ENCODE measurements at places on chromosomes 2 and 18. TPM values are rescaled to one million over a fixed set of nuclear protein-coding genes. Genes with fewer than 3 reads are reported as not detected.

- DNase-seq, result no peak
Observed at GRCh38 chr2:9113916-9114315, 92.7 kb upstream of the ASAP2 start.

GRCh38 chr2:180715044-180715443 lies 265.4 kb upstream of the UBE2E3 start:
- no peak for DNase-seq

The PNKD gene
- 55.6 TPM for polyA plus RNA-seq

- DNase-seq, result no peak
Observed at GRCh38 chr18:3625742-3626091, 175.7 kb downstream of the TGIF1 start.

DNA sequence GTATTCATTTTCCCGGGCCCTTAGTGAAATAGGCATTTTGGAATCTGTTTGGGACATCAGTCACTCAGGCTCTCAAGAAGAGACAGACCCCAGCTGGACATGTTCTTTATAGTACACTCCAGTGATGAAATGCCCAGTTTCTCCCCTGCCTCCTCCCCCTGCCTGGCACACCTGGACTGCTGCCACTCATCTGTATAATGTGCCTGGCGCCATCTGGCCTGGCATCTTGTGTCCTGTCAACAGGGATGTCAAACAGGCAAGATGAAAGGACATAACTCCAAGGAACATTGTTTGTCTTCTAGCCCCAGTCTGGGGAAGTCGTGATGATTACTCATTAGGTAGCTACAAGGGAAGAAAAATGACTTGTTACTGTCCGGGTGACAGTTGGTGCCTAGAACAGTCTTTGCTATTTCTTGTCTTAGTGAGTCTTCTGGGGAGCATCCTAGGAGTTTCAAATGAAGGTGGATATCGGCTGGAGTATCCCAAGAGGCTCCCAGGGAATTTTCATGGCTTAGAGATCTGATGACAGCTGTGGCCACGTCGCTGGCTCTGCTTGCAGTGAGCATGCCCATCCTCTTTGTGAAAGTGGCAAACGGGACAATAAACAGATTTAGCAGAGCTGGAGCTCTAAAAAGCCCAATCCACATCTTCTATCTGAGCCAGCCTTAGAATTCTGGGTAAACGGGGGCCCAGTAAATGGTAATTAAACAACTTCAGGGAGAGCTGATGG lies 153.6 kb downstream of the ALK start:
- DNase-seq, result no peak

- no peak for DNase-seq
Observed at GRCh38 chr18:35610089-35610488, 28.5 kb downstream of the GALNT1 start.

DNA sequence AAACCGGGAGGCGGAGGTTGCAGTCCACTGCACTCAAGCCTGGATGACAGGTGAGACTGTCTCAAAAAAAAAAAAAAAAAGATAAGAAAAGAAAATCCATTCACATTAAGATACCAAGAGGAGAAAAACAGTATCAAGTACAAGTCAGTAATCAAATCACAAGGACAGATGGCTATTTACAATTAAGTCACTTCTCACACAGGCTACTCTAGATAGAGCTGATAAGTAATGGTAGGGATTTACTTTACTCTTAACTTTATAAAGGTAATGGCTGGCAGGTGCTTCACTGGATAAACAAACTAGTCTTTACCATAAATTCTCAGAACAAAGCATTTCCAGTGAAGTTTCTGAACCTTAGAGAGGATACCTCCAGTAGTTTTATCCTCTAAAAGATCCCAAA lies 11.5 kb downstream of the SF3B1 start:
- no peak for DNase-seq

GRCh38 chr18:61901323-61901986 lies 8.6 kb upstream of the RNF152 start:
- DNase-seq, result no peak

GRCh38 chr2:118706371-118706770 lies 141.1 kb downstream of the EN1 start:
- no peak for DNase-seq

- DNase-seq, result no peak
Observed at GRCh38 chr18:40849886-40850285, 1105.1 kb upstream of the PIK3C3 start.

DNA sequence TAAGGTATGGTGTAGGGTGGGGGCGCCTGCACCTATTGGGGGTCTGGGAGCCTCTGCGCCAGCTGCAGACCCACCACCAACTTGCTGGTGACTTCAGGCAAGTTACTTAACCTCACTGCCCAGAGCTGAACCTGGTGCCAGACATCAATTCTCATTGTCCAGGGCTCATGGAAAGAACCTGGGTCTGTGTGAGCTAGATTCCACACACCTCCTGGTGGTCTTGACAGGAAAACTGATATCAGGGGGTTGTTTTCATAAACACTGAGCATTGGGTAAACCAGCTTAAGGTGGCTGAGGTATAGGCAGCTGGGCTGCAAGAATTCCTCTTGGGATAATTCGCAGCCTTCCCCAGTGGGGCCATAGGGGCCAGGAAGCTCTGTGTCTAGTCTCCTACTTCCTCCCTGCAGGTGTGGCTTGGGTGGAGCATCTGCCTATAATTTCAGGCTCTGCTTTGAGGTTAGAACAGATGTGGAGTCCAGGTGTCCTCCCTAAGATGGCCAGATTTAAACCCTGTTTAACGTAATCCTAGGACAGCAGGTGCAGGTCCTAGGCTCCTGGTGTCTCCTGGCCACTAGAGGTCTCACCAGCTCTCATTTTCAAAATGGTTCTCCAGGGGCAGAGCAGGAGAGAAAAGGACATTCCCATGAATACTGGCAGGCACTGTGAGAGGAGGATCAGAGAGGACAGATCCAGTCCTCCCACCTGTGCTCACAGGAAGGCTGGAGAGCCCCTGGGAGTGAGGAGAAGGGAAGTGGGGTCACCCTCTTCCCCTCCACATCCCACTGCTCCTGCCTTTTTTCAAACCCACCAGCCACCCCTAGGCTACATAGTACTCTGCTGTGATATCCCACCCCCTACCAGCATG lies 100.4 kb upstream of the SMAD2 start:
- no peak for DNase-seq

The MAPK4 gene
- polyA plus RNA-seq, result 0.68 TPM

The GKN1 gene
- 0.23 TPM for polyA plus RNA-seq

- no peak for DNase-seq
Observed at GRCh38 chr2:65374575-65374974, 57.8 kb downstream of the SPRED2 start.

GRCh38 chr2:15744820-15745219 lies 153.2 kb downstream of the DDX1 start:
- no peak for DNase-seq

The MARCHF4 gene
- polyA plus RNA-seq, result not detected

DNA sequence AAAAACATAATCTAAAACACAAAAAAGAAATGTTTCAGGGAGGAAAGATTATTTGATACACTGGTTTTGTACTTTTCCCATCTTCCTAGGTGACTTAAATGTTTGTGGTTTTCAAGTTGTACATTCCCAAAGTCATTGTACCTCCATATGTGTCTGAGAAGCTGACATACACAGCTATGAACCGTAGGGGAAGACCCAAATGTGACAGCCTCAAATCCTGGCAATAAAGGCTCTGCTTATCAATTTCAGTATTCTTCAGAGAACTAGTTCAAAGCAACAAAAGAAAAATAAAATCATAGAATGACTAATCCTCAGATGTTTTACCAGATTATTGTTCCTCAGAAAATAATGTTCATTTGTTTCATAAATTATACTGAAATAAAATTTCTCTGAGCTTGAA lies 2.5 kb downstream of the DYNC2LI1 start:
- DNase-seq, result no peak

The TBR1 gene
- 0.01 TPM for polyA plus RNA-seq

DNA sequence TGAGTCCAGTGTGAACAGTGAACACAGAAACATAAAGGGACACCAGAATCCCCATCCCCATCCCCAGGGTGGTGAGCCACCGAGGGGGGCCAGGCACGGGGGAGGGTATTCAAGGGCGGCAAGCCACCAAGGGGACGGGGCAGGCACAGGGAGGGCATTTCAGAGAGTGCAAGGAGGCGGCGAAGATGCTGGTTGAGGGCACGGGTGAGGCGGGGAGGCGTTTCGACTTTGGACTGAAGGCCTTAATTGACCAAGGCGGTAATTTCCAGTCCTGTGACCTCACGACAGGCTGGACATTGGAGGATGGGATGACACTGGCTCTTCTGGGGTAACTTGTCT lies 70.4 kb downstream of the ODC1 start:
- DNase-seq, result no peak

The KHK gene
- polyA plus RNA-seq, result 1.8 TPM

- DNase-seq, result no peak
Observed at GRCh38 chr2:144971786-144972335, 451.9 kb upstream of the ZEB2 start.

The ITPRID2 gene
- 36.8 TPM for polyA plus RNA-seq

The FBXO36 gene
- polyA plus RNA-seq, result 0.44 TPM

- no peak for DNase-seq
Observed at GRCh38 chr2:147460155-147460554, 384.7 kb upstream of the ACVR2A start.

- DNase-seq, result no peak
Observed at GRCh38 chr2:200092235-200092634, 136.9 kb downstream of the MAIP1 start.

The CD302 gene
- polyA plus RNA-seq, result 3.1 TPM

The CCDC121 gene
- 1.6 TPM for polyA plus RNA-seq

The ESPNL gene
- 0.14 TPM for polyA plus RNA-seq

DNA sequence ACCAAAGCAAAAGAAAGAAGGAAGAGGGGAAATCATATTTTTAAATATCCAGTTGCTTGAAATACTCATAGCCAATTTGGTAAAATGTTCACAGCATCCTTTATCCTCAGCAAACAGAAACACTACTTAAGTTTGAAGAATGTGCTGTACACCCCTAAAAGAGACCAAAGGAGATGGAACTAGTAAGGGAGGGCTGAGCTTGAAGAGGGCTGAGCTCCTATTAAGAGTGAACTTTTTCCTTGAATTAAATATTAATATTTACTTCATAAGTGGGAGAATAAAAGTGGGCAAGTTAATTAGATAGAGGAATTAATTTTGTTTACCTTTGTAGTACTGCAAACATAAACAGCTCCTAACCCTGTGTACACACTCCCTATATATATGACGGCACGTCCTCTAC lies 7.0 kb downstream of the EVX2 start:
- DNase-seq, result no peak

DNA sequence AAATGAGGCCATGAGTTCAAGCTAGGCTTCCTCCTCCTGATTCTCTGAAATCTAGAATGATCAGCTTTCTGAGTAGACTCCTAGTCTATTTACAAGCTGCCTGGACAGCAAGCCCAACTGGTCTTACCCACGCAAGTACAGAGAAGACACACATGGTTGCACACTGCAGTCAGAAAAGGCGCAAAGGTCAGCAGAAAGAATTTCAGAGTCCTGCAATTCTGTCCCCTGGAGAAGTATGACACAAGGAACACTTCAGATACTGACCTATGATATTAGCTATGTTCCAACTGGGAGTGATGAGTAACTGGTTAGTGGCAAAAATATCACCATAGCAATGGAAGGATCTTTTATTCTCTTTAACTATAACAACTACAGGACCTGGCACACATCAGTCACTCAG lies 336.1 kb upstream of the PKDCC start:
- no peak for DNase-seq

GRCh38 chr18:29841631-29842030 lies 1200.9 kb downstream of the DSC3 start:
- DNase-seq, result no peak

- no peak for DNase-seq
Observed at GRCh38 chr2:26805241-26805676, 19.4 kb downstream of the CENPA start.

The BCL2 gene
- 1.1 TPM for polyA plus RNA-seq

GRCh38 chr2:189037518-189037917 lies 63.3 kb downstream of the COL3A1 start:
- DNase-seq, result no peak

DNA sequence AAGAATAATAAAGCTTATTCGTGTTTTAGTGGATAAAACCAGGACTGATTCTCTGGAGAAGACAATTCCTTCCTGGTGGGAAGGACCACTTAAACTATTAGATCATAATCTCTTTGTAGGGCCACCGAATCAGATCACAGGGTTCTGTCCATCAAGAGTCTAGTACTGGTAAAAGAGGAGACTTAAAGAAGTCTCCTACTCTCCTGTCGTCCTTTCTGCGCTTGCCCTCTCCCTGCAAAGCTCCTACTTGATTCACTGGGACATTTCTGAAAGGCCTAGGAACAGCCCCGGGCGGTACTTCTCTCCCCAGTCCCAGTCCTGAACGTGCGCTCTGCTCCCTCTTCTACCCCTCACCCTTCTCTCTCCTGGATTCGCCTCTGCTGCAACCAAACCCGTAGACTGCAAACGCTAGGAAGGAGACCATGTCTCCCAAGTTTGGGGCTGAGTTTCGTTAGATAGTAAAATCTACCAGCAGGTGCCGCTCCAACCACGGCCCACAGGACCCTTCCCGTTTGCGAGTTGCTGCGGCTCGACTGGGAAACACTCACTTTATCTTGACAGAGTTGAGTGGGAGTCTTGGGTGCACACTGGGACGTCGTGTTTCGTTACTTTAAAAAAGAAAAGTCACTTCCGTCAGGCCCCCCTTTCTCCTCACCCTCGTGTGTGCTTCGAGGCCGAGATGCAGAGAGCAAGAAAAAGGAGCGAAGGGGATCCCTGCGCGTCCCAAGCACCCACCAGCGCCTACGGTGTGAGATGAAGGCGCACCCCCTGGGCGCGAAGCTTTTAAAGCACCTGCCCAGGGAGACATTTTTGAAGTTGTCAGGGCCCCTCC lies 923 bp downstream of the FIGLA start:
- DNase-seq, result peak; percentile 64

GRCh38 chr2:31957354-31958139 lies 53.3 kb downstream of the MEMO1 start:
- no peak for DNase-seq

The REG1B gene
- 2.2 TPM for polyA plus RNA-seq

The CCDC74B gene
- polyA plus RNA-seq, result 0.12 TPM

The MTCL1 gene
- 3.7 TPM for polyA plus RNA-seq

DNA sequence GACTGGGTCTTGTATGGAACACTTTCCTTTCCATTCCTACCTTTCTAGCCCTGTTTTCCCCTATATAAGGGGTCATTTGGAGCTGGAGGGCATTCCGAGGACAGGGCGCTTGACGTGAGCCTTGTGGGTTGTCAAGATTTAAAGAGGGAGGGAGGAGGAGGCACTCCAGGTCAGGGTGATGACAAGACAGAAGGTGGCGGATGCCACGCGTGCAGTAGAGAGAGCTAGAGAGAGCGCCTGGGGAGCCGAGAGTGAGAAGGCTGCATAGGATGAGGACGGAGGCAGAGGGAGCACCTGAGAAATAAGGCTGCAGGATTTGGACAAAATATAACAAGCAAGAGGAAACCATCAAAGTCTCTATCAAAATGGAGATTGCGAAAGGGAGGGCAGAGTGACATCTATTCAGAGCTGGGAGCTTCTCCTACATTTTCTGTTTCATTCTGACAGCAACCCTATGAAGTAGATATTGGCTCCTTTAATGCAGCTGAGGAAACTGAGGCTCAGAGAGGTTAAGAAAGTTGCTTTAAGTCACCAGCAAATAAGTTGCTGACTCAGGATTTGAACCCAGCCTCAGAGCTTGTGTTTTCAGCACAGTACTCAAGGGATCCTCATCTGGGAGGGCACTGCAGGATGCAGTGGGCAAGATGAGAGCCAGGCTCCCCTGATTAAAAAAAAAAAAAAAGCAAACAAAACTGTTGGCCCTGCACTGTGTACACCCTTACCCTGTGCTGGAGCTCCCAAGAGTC lies 124.2 kb downstream of the MRO start:
- no peak for DNase-seq

The GLB1L gene
- polyA plus RNA-seq, result 3.7 TPM

The IL1F10 gene
- not detected for polyA plus RNA-seq

The DPP10 gene
- 0.01 TPM for polyA plus RNA-seq

GRCh38 chr2:236679884-236680860 lies 110.5 kb downstream of the ACKR3 start:
- no peak for DNase-seq

The IGFBP5 gene
- 56.1 TPM for polyA plus RNA-seq

The SCYGR8 gene
- not detected for polyA plus RNA-seq

Measured in psoas muscle (tissue), 8 donors.